NT2/D1 (cell line): ENCODE measurements at places on chromosomes 11 and 22.

DNA sequence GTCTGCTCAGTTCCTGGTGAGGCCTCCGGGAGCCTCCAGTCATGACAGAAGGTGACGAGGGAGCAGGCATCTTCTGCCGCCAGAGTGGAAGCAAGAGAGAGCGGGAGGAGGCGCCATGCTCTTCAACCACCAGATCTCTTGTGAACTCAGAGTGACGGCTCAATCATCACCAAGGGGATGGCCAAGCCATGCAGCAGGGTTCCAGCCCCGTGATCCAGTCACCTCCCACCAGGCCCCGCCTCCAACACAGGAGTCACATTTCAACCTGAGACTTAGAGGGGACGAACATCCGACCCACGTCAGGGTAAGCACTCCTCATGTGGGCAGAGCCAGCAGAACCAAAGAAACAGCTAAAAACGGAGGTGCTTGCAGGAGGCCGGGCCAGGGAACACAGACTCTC lies 1470.5 kb downstream of the BRD1 start:
- DNase-seq: no peak

GRCh38 chr11:62725646-62726045 lies 1.6 kb downstream of the HNRNPUL2 start:
- no peak for DNase-seq

DNA sequence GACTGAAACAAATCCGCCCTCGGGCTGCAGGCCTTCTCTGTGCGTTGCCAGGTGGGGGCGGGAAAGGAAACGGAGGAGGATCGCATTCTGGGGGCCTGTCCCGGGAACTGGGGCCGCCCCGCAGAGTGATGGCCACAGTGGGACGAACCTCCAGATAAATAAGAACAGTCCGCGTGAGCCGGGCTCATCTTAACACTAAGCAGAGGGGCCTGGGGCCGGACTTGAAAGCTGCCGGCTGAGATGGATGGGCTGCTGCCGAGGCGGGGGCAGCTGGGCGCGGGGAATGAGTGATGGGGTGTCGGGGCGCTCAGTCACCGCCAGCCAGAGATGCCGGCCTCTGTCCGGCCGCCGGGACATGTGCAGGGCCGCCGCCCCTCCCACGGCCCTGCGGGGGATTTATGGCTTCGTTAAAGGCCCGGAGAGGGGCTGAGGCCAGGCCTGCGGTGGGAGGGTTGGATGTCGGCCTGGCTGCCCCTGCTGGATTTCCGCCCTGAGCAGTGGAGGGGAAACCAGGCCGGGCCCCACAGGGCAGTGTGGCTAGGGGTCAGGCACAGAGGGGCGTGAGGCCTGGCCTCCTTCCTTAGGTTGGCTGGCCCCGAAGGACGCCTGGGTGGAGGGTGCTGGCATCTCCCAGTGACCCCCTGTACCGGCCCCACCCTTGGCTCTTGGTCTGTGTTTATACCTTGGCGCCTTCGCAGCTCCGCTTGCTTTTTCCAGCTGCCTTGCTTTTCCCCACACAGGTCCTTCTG lies 45.3 kb upstream of the CD82 start:
- no peak for DNase-seq

- DNase-seq: no peak
These were observed 1250.5 kb downstream of the BRD1 start for GRCh38 chr22:48577014-48577690.
